A549 treated with AZD2906 at 1 μM for 4 hours (cell line): ENCODE measurements at places on chromosomes 1 and 21. TPM values are rescaled to one million over a fixed set of nuclear protein-coding genes. Genes with fewer than 3 reads are reported as not detected.

Gene MFAP2
- 0.85 to 1.4 TPM (median 0.93 TPM) in 5 replicates for total RNA-seq

Gene OR2L5
- total RNA-seq: not detected in 5 replicates

Gene GBP6
- total RNA-seq: not detected in 5 replicates

Gene HMGCL
- total RNA-seq: 12.2 to 14.1 TPM (median 13.9 TPM) in 5 replicates

Gene MUTYH
- 7.1 to 10.8 TPM (median 9.2 TPM) in 5 replicates for total RNA-seq

Gene CCDC181
- total RNA-seq: 0.10 to 0.22 TPM (median 0.11 TPM) in 5 replicates

Gene MX1
- 1.2 to 2.2 TPM (median 1.5 TPM) in 5 replicates for total RNA-seq

Gene CELF3
- not detected in 5 replicates for total RNA-seq

Gene RIPK4
- 15.7 to 20.3 TPM (median 18.9 TPM) in 5 replicates for total RNA-seq

Gene DIO1
- not detected in 5 replicates for total RNA-seq

Gene ZNF648
- not detected in 5 replicates for total RNA-seq

Gene TBX15
- 0.02 to 0.08 TPM (median 0.05 TPM) in 4 of 5 replicates, not detected in the other for total RNA-seq

Gene COL16A1
- total RNA-seq: 2.8 to 4.5 TPM (median 4.1 TPM) in 5 replicates

Gene SMIM12
- 49.4 to 63.7 TPM (median 59.8 TPM) in 5 replicates for total RNA-seq

Gene CTBS
- total RNA-seq: 5.0 to 6.4 TPM (median 6.0 TPM) in 5 replicates

Gene CYYR1
- not detected in 5 replicates for total RNA-seq

Gene GPR52
- 0.07 TPM in 1 of 5 replicates, not detected in the others for total RNA-seq

Gene TNNT2
- 0.14 to 0.40 TPM (median 0.20 TPM) in 5 replicates for total RNA-seq

Gene GOLT1A
- 3.3 to 7.0 TPM (median 5.1 TPM) in 5 replicates for total RNA-seq

Gene TEDDM1
- not detected in 5 replicates for total RNA-seq

Gene IL19
- 0.08 to 0.11 TPM (median 0.09 TPM) in 3 of 5 replicates, not detected in the others for total RNA-seq

Gene TEX38
- not detected in 5 replicates for total RNA-seq

Gene CD101
- total RNA-seq: 0.22 to 0.44 TPM (median 0.32 TPM) in 5 replicates

Gene SGIP1
- total RNA-seq: not detected in 5 replicates

Gene C1orf185
- total RNA-seq: not detected in 5 replicates

Gene PTPN22
- 0.04 TPM in 1 of 5 replicates, not detected in the others for total RNA-seq

Gene KCNE1
- 0.06 to 0.08 TPM in 2 of 5 replicates, not detected in the others for total RNA-seq

Gene ALPL
- 0.41 to 0.67 TPM (median 0.51 TPM) in 5 replicates for total RNA-seq

Gene IKBKE
- total RNA-seq: 5.1 to 6.6 TPM (median 5.5 TPM) in 5 replicates

Gene KCNH1
- 1.8 to 2.9 TPM (median 2.1 TPM) in 5 replicates for total RNA-seq

Gene LRP8
- 27.4 to 38.4 TPM (median 34.1 TPM) in 5 replicates for total RNA-seq

Gene NECTIN4
- total RNA-seq: 1.6 to 1.9 TPM (median 1.8 TPM) in 5 replicates

Gene ACOT7
- 76.2 to 109 TPM (median 105 TPM) in 5 replicates for total RNA-seq

Gene ETV3
- total RNA-seq: 9.3 to 14.5 TPM (median 9.8 TPM) in 5 replicates

Gene CD84
- not detected in 5 replicates for total RNA-seq

Gene FCRL6
- total RNA-seq: not detected in 5 replicates
